NCI-H524 treated with DMSO at 0.1 percent for 48 hours (cell line): ENCODE measurements at places on chromosomes 6 and 20.

DNA sequence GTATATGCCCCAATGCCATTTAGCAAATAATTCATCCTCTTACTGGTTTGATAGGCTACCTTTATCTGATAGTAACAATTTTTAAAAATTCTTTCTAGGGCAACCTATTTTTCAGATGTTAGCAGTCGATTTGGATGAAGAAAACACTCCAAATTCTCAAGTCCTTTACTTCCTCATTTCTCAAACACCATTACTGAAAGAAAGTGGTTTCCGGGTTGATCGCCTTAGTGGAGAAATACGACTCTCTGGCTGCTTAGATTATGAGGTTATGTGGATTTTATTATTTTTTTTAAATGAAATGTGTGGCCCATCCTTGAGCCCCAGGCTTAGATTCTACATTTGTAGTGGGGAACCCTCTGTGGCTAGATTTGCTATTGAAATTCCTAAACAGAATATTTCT is 26.3 kb downstream of the CDH26 start:
- DNase-seq: no peak

DNA sequence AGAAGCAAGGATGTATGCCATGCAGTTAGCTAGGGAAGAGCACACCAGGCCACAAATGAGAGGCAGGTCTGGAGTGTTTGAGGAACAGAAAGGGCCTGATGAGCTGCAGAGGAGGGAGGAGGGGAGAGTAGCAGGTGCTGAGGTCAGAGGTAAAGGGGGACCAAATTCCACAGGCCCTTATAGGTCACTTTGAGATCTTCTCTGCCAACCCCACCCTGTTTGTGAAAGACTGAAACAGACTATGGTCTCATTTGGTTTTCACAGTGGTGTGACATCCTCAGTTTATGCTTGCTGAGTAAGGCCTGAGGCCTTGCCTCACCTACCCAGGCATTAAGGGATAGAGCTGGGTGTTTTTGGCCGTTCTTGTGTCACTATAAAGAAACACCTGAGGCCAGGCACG is 187.7 kb upstream of the MYLIP start:
- no peak for DNase-seq

DNA sequence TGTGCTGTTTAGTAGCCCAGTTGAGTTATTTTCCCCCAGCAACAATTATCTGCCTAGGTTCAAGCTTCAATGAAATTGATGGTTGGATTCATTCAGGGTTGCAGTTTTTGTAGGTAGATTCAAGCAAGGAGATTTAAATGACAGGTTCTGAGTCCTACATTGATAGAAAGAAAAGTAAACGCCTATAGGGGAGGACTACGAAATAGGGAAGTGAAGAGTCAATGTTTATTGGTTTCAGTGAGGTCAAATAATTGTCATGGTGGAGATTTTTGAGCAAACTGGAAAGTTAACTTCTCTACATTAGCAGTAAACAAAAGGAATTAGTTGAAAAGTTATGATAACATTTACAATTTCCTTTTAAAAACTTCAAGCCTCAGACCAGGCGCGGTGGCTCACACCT is 734 bp upstream of the WFDC13 start:
- no peak for DNase-seq

DNA sequence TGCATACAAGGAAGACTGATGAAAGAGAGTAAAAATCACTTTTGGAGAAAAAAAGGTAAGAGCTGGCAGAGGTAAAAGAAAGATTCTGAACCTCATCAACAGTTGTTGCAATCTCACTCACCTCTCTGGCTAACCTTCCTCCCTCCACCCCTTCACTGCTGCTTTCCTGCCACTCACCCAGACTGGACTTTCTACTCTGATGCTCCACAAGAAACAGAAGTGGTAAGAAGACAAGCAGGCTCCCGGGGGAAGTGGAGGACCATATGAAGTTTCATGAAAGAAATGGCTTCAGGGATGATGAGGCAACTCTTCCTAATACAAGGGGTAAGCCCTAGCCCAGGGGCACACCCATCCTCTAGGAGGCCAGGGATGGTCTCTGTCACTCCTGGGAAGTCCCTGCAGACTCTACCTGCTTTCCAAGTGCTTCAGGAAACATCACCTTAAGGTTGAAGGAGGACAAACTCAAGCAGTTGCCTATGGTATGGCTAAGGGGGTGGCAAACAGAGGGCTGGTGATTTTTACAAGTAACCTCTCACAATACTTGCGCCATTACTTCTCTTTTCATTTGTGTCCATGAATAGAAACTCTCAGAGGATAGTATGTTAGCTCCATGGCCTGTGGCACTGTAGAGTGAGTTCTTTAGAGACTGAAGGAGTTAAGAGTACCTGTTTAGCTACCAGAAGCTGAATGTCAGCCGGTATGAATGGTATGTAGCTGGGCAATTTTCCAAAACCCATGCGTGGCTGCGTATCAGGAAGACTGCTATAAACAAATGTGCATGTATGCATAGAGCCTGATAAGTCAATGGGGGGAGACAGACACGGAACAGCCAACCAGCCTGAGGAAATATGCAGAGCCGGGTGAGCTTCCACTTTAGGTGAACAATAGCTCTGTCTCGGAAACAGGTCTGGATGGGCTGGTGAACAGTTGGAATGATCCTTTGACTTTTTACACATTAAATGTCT is 112.0 kb downstream of the BACH2 start:
- DNase-seq: no peak

DNA sequence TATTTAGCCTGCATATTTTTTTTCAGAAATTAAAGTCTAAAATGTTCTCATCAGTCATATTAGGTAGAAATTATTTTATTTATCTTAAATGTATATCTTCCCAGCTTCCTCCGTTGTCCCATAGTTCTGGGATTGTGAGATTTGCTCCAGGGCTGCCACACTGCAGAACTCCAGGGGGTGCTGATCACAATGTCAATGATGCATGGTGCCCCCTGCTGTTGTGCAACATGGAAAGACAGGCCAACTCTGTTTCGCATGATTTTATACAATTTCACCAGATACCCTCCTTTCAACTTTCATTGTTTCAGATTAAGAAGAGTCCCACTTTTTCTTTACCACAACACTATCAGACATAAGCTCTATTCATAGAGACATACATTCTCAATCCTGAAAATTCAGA is 35.9 kb downstream of the ID4 start:
- no peak for DNase-seq

- DNase-seq: no peak
Measured at GRCh38 chr6:75230484-75231325, 12.9 kb downstream of the COX7A2 start.

DNA sequence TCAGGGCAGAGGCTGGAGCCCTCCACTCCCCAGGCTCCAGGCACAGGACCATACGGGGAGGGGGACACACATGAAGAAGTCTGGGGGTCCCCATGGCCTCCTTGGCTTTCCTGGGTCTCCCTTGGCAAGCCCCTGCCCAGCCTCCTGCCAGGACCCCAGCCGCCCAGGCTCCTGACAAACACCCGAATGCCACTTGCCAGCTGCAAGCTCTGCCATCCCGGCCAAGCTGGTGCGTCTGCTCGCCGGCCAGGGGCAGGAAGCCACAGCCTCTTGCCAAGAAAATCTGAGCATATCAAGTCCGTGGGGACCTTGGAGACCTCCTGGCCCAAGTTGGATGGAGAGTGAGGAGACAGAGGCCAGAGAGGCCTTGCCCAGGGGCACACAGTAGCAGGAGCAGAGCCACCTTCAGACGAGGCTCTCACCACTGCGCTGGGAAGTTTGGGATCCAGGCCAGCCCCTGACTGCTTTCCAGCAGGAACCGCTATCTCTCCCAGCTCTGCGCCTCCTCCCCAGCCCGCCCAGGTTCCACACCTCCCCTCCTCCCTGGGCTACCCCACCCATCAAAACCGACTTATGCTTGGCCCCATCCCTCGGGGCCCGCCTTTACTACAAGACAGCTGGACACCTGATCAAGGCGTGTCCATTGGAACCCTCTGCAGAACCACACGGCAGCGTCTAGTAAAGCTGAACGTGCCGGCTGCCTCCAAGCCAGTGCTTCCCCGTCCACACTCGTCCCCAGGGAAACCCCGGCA is 80.2 kb downstream of the GRM4 start:
- DNase-seq: peak; percentile 69

- no peak for DNase-seq
Measured at GRCh38 chr20:37234254-37234581, 27.4 kb downstream of the GHRH start.

- no peak for DNase-seq
Measured at GRCh38 chr20:17843246-17844132, 125.1 kb downstream of the SNX5 start.

DNA sequence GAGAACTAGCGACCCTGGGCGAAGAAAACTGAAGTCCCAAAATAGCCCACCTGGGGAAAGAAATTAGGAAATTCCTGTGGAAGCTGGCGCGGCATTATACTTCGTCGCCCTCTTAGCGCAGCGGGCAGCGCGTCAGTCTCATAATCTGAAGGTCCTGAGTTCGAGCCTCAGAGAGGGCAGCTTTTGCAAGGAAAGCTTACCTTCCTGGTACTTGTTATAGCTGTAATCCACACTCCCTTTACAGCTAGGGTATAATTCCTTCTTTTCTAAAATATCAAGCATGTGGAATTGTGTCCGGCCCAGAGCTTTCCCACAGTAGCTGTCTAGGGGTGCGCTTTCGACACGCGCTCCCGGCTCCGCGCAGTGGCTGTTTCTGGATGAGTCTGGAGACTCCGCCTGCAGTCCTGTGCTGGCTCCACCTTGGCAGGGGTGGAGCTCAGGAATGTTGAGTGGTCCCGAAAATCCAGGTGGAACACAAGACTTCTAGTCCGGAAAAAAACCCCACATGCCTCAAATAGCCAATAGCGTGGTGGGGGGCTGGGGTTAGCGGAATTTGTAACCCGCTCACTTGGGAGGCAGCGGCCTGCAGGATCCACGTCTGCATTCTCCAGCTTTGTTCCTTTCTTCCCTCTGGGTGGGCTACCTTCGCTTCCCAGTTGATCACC is 83.7 kb upstream of the ZNF322 start:
- DNase-seq: no peak

GRCh38 chr20:24686156-24686555 is 216.7 kb downstream of the SYNDIG1 start:
- DNase-seq: no peak

DNA sequence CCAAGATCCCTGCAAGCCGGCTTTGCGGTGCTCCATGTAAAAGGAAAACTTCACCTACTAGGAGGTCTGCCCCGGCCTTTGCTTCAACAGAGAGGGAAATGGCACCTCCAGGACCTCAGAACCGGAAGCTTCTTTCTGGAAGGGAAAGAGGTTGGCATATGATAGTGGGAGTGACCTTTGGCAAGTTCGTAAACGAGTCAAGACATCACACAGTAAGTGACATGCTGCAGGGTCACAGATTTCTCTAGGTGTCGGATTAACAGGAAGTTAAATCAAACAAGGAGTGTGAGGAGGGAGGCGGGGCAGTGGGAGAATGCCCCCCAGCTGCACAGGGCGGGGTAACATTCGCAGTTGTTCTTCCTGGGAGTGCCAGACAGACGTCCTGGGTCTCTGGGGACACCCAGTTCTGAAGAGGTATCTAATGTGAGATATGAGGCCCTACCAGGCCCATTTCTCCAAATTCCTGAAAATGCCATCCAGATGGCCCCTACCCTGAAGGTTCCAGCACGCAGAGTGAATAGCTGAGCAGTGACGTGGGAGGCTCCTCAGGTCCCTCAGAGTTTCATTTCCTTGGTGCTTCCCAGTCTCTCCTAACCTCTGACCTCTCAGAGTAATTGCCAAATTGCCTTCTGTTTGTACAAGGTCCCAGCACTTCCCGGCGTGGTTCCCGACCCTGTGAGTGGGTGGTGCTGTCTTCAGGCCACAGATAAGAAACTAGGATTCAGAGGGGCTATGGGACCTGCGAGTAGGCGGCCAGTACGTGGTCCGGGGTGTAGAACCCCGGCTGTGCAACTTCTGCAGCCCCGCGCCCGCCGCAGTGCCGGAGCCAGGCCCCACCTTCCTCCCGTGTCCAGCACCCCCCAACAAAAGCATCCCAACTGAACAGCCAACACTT is 1.9 kb downstream of the RRBP1 start:
- DNase-seq: peak; percentile 26

- DNase-seq: no peak
Measured at GRCh38 chr20:32582659-32583580, 2.2 kb downstream of the NOL4L start.

GRCh38 chr6:14381829-14382677 is 264.5 kb downstream of the CD83 start:
- peak; percentile 93 for DNase-seq

- no peak for DNase-seq
Measured at GRCh38 chr20:63082939-63083735, 76.4 kb upstream of the BHLHE23 start.

GRCh38 chr6:79334674-79335073 is 100.2 kb upstream of the HMGN3 start:
- no peak for DNase-seq

DNA sequence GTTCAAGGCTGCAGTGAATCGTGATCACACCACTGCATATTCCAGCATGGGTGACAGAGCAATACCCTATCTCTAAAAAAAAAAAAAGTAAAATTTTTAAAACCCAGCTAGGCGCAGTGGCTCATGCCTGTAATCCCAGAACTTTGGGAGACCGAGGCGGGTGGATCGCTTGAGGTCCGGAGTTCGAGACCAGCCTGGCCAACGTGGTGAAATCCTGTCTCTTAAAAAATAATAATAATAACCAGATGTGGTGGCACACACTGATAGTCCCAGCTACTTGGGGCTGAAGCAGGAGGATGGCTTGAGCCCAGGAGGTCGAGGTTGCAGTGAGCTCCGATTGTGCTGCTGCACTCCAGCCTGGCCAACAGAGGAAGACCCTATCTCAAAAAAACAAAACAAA is 13.5 kb downstream of the MTG2 start:
- DNase-seq: no peak

- no peak for DNase-seq
Measured at GRCh38 chr6:147648916-147649315, 140.4 kb downstream of the SAMD5 start.

DNA sequence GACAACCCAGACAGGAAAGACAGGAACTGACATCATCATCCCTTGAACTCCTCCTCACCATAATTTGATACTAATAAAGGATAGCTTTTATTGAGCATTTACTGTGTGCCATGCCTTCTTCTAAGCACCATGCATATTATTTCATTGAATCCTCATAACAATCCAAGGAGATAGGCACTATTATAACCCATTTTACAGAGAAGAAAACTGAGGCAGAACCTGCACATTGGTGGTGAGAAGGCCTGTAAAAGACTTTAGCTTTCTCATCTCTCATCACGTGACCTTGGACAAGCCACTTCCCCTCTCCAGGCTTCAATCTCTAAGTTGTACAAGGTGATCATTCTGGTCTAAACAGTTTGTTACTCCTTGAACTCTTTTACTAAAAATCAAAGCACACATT is 34.5 kb upstream of the PREX1 start:
- DNase-seq: no peak
